ENCODE measurements at places on chromosomes 13 and 19.

GRCh38 chr13:94557684-94558235, 38.2 kb downstream of the TGDS start:
- no peak for DNase-seq

DNA sequence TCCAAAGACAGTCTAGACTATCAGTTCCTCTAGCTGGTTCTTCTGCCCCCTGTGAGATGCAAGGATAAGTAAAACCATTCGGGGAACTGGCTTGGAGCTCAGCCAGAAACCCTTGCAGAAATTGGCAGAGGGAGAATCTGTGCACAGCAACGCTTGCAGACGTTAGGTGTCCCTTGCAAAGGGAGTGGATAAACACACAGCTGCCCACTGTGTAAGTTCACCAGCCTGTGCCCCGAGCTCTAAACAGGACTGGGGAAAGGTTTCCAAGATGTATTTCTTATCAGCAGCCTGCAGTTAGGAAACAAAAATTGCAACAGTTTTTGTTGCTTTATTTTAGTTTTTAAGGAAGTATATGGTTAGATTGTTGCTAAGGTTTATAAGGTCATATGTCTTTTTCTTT, 19.0 kb upstream of the ADGRE1 start:
- no peak for DNase-seq

GRCh38 chr13:22948421-22948820, 232.4 kb upstream of the SGCG start:
- no peak for DNase-seq

DNA sequence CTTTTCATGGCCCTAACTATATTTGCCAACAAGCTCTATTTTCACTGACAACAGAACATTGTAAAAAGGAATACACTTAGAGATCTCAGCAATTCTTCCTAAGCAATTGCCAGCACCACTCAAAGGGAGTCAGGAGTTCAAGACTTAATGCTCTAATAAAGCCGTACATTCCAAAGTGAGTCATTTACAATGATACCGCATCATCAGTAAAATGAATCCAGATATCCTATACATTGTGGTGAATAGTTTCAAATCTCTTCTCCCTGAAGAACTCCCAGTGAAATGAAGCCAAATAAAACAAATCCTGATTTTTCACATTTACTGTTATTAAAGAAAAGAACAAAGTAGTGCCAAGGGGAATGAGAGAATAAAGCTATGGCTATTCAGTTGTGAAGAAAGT, 2898.7 kb upstream of the PCDH20 start:
- DNase-seq, result no peak

- no peak for DNase-seq
Observed at GRCh38 chr13:90171649-90172048, 1175.8 kb upstream of the MIR17HG start.

DNA sequence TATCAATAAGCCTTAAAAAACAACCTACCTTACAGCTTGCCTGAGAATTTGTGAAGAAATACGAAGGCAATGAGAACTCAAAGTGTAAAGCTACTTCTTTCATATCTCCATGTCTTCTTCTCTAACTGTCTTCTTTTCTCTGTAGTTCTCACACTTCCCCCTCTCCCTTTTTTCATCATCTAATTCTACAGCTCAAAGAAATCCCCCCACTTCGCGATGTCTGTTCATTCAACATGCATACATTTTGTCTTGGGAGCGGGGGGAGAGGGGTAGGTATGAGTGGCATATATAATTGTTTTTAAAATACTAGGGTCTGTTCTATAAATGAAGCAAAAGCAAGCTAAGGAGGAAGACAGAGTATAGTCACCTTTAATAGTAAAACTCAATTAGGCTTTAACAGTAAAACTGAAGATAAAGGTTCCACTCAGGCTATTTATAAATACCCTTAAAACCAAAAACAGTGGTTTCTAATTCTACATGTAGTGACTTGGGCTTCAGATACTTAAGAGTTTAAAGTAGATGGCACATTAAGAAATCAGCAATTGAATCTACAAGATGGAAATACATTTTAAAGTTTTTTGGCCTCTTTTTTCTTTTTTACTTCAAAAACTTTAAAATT, 106.9 kb downstream of the KLF12 start:
- no peak for DNase-seq

DNA sequence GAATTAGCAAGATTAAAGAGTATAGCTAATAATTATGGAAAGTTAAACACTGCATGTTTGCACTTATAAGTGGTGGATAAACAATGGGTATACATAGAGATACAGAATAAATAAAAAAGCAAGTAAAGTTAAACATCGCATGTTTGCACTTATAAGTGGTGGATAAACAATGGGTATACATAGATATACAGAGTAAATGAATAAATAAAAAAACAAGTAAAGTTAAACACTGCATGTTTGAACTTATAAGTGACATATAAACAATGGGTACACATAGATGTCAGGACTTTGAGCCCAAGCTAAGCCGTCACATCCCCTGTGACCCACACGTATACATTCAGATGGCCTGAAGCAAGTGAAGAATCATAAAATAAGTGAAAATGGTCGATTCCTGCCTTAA, 1533.3 kb upstream of the SPRY2 start:
- no peak for DNase-seq

- DNase-seq, result no peak
Observed at GRCh38 chr13:73793361-73793760, 340.8 kb downstream of the KLF12 start.

- DNase-seq, result no peak
Observed at GRCh38 chr19:50324331-50324730, 4.8 kb downstream of the KCNC3 start.

DNA sequence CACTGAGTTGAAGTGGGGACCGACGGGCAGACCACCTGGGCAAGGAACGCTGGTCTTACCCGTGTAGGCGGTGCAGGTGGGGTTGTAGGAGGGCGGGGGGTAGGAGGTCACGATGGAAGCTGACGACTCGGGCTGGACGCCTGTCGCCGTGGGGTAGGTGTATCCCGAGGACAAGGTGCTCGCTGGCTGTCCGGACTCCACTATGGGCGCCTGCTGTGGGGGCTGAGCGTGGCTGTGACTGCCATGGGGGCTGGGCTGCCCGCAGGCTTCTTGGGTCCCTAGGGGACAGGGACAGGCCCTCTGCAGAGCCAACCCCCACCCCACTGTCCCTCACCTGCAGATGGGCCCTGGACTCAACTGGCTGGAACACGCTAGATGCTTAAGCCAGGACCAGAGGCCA, 37.2 kb downstream of the ZFR2 start:
- DNase-seq, result no peak

- DNase-seq, result no peak
Observed at GRCh38 chr19:17751103-17751911, at the start of gene FCHO1. Gene FCHO1, plus strand, starts transcription at chr19:17751477. Its CDS starts 3,688 bp downstream, at chr19:17755165.

DNA sequence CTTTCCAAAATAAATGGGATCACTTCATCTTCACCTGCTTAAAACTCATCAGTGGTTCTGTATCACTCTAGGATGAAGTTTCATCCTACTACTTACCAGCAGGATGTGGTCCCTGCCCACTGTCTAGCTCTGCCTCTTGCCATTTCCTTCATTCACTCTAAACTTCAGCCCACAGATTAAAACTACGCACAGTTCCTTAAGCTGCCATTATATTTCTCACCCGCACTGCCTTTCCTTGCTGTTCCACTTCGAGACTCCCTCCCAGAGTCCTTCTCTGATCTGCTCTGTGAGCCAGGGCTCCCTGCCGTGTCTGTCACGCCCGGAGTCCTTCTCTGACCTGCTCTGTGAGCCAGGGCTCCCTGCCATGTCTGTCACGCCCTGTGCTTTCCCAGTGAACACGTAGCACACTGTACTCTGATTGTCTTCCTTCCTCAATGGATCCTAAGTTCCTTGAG, 52.0 kb upstream of the NPAS1 start:
- DNase-seq, result no peak

DNA sequence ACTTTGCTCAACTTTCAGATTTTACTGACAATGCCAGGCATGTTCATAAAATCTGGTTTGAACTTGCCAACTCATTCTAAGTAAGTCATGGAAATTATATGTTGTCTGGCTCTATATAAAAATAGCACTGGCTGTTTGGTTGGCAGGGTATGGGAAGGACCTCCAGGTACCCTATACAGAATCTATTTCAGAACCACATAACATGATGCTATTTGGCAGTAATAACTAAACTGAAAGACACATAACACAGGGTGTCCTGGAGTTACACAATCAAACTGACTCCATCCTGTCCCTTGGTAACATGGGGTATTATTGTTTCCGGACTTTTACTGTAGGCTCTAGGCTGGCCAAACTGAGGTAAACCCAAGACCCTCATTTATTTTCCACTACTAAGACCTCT, 248.8 kb downstream of the RGCC start:
- DNase-seq, result no peak

GRCh38 chr19:778910-779653, 18.2 kb upstream of the PTBP1 start:
- DNase-seq, result peak; percentile 79

- no peak for DNase-seq
Observed at GRCh38 chr13:89951341-89951740, 1396.1 kb upstream of the MIR17HG start.

DNA sequence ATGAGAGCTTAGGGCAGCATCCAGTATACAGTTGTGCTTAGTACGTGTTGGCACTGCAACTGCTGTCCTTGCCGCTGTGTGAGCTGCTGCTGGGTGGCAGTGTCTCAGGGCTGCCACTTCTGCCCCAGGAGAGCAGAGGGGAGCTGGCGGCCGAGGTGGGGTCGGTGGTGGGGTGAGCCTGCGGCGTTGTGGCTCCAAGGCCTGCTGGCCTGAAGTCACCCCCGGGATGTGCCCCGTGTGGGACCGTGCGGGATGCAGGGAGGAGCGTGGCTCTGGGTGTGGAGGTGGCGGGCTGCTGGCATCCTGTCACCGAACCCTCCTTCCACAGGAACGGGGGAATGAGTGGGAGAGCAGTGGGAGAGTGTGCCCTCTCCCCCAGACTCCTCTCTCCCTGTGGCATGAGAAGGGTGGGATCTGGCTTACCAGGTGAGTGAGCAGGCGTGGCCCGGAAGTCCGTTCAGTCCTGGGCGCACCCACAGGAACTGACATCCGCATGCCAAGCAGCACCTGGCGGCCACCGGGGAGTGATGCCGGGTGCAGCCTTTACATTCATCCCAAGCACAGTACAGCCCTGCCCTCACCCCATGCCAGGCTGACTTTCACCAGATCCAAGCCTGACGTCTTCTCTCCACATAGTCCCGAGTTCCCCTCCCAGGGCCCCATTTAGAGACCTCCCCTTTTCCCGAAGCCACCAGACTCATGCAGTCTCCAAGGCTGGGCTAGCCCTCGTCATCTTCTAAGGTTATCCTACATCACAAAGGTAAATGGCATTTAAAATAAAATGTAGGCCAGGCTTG, 26.6 kb downstream of the MCF2L start:
- DNase-seq, result no peak

GRCh38 chr13:78598116-78598781, 5.1 kb downstream of the POU4F1 start:
- no peak for DNase-seq

GRCh38 chr19:38686530-38686888, 39.1 kb downstream of the ACTN4 start:
- no peak for DNase-seq

GRCh38 chr13:98096059-98096458, 46.8 kb upstream of the FARP1 start:
- no peak for DNase-seq

GRCh38 chr13:51370811-51371210, 31.3 kb downstream of the SERPINE3 start:
- DNase-seq, result no peak

- DNase-seq, result no peak
Observed at GRCh38 chr19:54252243-54252642, 4.8 kb downstream of the LILRB5 start.

DNA sequence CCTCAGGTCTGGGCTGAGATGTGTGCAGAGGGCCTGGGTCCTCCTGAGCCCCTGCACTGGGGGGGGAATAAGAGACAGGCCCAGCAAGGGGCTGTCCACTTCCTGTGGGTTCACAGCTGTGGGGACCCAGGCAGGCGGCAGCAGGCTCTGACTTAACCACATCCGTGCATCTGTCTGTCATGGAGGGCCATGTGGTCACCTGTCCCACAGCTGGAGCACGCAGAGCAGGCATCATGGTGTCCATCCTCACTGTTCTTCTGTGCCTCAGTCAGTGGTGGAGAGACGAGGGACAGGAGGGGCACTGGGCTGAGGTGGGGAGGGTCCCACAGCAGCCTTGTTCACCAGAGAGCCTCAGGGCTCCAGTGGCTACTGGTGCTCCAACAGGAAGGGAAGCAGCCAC, 16.3 kb upstream of the KIR3DL3 start:
- no peak for DNase-seq

GRCh38 chr19:48469934-48470680, 938 bp downstream of the CYTH2 start:
- DNase-seq, result no peak

DNA sequence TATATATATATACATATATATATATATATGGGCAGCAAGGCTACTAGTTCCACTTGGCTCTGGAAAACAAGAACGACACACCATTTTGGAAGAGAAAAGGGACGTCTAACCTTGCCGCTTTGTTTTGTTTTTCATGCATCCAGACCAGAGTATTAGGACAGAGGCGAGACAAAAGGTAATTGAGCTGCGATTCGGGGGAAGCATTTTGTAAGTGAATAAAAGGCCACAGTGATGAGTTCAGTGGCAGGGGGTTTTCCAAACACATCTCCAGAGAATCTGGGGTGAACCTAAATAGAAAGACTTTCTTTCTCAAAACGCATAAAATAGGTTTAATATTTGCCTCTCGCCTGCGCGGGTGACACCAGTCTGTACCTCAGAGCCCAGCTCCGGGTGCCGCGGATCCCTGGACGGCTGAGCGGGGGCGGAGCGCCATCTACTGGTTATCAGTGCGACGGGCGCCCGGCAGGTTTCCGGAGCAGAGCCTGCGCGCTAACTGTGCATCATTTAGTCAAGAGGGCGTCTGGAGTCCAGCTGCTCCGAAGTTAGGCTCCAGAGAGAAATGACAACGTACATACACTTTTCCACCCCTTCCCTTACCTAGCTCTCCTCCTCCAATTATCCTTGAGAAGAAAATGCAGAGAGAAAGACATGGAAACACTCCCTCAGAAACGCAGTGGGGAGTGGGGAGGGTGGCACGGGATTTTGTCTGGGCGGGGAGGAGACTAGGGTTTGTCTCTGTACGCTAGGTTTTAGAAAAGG, 262.3 kb downstream of the TBC1D4 start:
- DNase-seq, result peak; percentile 68
